ENCODE measurements at places on chromosomes 6 and 20. TPM values are rescaled to one million over a fixed set of nuclear protein-coding genes. Genes with fewer than 3 reads are reported as not detected.
A peak's percentile ranks its signal among the peaks of the same experiment; 100 is the strongest.

DNA sequence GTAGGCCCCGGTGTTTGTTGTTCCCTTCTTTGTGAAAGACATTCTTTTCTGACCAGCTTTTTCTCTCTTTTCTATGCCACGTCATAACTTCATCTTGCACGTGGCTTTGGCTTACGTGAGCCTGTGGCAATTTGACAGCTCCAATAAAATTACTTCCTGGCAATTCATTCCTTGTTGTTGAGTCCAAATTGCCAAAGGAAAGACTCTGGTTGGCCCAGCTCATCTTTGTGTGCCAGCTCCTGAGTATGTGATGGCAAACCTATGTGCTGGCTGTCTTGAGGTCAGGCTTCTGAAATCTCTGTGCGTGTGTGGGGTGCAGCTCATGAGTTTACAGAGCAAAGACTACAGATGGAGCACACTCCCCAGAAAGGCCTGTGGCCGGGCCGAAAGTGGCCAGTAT, 272.5 kb upstream of the SGK1 start:
- DNase-seq: no peak

DNA sequence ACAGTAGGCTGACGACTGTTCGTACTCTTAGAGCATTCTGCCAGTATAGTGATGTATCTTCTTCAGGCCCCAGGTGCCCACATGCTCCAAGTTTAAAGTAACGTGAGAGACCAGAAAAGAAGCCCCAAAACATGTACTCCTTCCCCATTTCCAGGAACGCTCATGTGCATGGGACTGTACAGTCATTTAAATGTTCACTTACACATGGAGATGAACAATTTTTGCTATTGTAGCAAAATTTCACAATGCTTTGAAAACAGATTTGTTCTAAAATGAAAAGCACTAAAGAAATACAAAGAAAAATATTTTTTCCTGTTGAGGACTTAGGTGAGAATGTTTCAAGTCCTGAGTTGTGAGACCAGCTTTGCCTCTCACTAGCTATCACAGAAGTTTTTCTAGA, 269.3 kb upstream of the PRDM1 start:
- no peak for DNase-seq

DNA sequence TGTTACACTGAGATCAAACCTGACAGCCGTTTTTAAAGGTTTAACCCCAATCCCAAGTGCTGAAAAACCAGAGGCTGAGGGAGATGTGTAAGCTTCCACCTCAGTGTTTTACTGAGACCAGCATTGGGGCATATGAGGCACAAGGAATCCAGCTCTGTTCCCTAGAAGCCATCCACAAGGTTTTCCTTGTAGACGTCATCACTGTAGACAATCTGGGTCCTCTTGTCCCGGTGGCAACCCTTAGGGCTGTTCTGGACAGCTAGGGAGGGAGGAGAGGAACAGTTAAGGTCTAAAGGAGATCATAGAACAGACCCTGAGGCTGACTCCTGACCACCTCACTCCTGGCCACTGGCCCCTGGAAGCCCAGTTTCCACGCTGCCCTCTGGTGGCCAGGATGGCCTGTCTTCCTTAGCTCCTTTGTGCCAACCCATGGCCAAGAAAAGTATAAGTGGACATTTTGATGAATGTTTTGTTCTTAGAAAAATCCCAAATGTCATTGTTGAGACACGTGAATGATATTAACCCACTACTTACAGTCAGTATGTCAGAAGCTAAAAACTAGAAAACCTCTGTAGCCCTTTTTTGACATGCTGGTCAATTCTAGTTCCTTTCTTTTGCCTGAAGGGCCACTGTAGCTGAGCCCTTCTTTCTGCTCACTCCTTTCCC, 6.4 kb downstream of the CFB start:
- DNase-seq: peak; percentile 52

Gene SLC4A11
- total RNA-seq: 0.36 TPM

Gene OTOR
- total RNA-seq: not detected

Gene CGAS
- 3.9 TPM for total RNA-seq
